ENCODE measurements at places on chromosomes 12 and 14. TPM values are rescaled to one million over a fixed set of nuclear protein-coding genes. Genes with fewer than 3 reads are reported as not detected.
A peak's percentile ranks its signal among the peaks of the same experiment; 100 is the strongest.

- DNase-seq, result no peak
Measured at GRCh38 chr14:101705733-101706508, 55.6 kb upstream of the PPP2R5C start.

SYCP3 gene
- total RNA-seq, result not detected

ALKBH1 gene
- 13.3 TPM for total RNA-seq

GRCh38 chr12:6635856-6636531, at the start of gene LPAR5:
LPAR5 (minus strand) TSS chr12:6635959; CDS start chr12:6621248, 14,711 bp downstream.
- DNase-seq, result no peak

PTHLH gene
- total RNA-seq, result 5.0 TPM

- DNase-seq, result no peak
Measured at GRCh38 chr12:66617991-66618390, 60.9 kb downstream of the GRIP1 start.

TAS2R43 gene
- total RNA-seq, result not detected

- no peak for DNase-seq
Measured at GRCh38 chr14:64235652-64236640, 58.2 kb downstream of the ESR2 start.

MYH7 gene
- not detected for total RNA-seq

- DNase-seq, result no peak
Measured at GRCh38 chr12:9922429-9922828, 9.7 kb downstream of the CLEC2A start.

BHLHE41 gene
- 2.7 TPM for total RNA-seq

DNA sequence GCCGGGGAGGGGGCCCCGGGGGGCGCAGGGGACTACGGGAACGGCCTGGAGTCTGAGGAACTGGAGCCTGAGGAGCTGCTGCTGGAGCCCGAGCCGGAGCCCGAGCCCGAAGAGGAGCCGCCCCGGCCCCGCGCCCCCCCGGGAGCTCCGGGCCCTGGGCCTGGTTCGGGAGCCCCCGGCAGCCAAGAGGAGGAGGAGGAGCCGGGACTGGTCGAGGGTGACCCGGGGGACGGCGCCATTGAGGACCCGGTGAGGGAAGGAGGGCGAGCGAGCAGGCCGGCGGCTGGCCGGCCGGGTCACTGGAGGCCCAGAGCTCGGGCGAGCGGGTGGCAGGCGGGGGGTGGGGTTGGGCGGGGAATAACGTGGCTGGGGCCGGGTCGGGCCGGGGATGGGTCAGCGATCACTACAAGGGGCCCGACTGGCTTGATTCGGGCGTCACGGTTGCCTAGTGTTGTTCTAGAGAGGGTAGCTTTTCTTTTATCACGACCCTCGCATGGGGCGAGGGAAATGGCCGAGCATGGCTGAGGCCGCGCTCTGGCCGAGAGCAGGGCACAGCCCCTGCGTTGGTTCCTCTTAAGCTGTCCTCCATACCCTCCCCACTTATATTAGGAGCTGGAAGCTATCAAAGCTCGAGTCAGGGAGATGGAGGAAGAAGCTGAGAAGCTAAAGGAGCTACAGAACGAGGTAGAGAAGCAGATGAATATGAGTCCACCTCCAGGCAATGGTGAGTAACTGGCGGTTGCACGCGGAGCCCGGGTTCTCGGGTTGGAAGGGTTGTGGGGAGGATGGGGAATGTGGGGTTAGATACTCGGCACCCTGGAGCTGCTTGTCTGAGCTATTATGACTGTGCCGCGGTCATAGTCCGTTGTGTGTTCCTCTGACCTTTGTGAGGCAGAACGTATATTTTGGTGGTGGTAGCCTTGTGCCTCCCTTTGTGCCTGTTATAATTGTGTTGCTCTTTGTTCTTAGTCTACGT, 603 bp downstream of the PABPN1 start:
- no peak for DNase-seq

- DNase-seq, result no peak
Measured at GRCh38 chr14:22836301-22837113, at the start of gene MMP14. MMP14 (plus strand) TSS chr14:22836585; CDS start chr14:22836818, 233 bp downstream.

DNA sequence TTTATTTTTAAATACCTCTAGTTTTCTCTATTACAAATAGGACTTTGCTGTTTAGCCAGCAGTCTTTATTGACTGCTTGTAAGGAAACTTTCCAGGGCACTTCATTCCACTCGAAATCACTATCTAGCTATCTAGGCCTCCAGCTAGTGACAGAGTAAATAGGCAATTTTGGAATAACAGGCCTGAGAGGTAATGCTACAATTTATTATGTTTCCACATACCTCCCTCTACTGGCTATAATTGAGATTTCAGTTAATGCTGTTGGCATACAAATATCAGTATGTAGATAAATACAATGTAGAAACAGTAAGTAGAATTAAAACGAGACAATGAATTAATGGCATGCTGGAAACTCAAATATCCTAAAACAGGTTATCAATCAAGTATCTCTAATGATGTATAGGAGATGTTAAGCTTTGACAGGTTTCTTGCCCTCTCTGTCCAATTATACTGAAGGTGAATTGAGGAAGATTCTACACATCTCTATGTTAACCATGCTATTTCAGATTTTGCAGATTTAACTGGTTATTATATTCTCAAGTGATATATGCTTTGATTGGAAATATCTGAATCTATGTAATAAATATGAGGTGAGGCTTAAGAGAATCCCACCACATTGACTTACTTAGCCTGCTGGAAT, 7.2 kb downstream of the DTD2 start:
- DNase-seq, result peak; percentile 18

- DNase-seq, result no peak
Measured at GRCh38 chr12:121926874-121927706, 8.7 kb downstream of the CFAP251 start.

DNA sequence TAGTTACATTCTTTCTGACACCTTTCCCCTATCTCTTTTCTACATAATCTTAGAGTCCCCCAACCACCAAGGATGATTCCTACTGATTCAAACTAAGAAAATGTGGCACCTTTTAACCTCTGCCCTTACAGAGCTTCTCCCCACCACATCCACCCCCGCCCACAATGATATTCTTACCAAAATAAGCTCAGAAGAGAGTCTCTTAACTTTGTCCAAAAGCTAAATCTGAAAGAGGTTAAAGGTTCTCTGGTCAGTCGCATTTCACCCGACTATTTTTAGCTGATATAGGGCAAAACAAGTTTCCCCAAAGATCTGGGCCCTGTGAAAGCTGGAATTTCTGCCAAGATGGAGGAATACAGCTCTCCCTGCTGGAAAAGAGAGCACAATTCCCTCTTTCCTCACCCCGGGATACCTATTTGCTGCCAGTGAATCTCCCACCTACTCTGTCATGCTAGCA, 128.6 kb downstream of the ZFP36L1 start:
- no peak for DNase-seq

GRCh38 chr12:15443050-15443449, 120.7 kb downstream of the PTPRO start:
- no peak for DNase-seq

DNA sequence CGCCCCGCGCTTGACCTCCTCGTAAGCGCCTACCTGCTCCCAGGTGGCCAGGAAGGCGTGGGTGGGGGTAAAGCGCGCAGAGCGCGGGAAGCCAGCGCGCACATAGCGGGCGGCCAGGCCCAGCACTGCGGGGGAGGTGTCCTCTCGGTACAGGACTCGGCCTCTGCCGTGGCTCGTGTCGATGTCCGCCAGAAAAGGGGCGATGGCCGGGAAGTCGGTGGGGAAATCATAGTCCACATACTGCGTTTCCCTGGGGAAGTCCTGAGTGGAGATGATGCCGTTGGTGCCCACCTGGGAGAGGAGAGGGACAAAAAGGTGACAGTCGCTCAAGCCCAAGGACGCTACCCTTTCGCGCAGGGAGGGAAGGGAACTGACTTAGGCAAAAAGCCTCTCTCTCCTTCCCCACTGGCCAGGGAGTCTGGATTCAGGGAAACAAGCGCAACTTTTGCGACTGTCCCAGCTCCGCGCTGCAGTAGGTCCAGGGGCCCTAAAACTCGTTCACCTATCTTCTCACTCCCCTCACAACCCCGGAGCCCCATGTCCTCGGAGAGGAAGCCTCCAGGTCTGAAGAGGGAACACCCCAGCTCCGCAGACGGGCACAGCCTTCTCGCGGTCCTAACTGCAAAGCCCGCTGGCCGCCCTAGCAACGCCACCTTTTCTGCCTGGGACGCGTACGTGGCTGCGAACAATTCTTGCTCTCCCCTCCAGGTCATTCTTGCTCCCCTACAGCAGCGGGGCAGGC, 815 bp downstream of the NID2 start:
- no peak for DNase-seq

DNA sequence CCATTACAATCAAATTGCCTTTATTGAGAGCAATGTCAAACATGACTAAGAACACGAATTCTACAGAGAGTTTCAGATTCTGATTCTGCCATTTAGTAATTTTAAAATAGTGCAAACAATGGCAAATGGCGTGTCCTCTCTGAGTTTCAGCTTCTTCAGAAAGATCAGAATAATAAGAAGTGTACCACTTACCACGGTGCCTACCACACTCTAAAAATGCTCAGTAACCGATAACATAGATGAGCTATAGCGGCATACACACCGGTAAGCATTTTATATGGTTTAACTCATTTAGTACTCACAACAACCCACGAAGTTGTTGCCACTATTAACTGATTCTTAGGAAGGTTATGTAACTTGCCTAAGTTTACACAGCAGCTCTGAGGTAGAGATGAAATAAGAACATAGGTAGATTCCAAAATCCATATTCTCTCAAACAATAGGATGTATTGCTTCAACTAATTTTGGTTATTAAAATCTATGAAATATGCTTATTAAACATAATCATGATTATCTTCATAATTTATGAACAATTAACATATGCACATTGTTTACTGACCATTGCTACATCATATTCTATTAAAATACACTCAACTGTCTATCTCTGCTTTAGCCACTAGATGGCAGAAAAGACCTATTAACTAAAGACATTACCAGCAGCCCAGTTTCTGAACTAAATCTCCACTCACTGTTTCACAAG, 38.3 kb downstream of the SLC6A15 start:
- DNase-seq, result peak; percentile 37

FAM90A1 gene
- not detected for total RNA-seq

GRCh38 chr14:94691660-94692034, 78.3 kb downstream of the GSC start:
- DNase-seq, result no peak

DNA sequence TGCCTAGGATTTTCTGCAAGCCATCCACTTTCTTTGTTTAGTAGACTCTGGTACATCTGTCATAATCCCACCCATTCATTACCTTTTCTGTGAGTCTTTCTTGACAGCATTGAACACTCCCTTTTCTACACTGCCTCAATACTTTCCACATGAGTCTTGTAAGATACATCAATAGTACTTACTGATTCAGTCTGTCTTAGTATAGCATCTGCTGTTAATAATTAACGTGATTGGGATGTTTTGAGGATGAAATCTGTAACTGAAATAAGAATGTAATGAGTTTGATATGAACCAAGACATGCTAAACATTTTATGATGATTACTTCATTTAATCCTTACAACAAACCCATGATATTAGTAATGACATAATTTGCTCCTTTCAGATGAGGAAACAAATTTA, 196.2 kb upstream of the FOXG1 start:
- DNase-seq, result no peak

- no peak for DNase-seq
Measured at GRCh38 chr12:124428136-124428791, 133.4 kb downstream of the RFLNA start.

DNA sequence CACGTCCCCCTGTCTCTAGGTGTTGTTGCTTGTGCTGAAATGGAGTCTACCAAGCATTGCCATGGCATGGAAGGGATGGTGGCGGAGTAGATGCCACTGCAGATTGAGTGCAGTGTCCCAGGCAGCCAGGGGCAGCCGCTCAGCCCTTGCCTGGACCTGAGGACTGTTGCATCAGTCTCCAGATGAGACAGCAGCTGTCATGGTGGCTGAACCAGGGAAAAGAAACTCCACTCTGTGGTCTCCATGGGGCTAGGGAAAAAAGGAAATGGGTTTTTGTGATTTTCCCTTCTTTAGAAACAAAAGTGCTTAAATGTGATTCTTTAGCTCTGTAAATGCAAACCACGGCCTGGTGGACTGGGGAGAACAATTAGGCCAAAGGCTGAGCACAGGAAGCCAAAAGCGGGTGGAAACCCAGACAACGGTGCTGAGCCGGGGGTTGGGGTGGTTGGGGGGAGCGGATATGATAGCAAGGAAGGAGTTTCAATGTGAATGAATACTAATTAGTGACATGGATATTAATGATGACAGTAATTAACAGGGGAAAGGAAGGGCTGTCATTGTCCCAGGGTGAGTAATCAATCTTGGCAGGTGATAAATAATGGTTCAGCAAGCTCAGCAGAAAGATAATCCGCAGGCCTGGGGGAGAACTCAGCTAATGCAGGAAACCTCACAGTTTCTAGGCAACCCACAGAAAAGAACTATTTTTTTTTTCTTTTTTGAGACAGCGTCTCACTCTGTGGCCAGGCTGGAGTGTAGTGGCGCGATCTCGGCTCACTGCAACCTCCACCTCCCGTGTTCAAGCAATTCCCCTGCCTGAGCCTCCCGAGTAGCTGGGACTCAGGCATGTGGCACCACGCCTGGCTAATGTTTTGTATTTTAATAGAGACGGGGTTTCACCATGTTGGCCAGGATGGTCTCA, 442.6 kb downstream of the DPF3 start:
- no peak for DNase-seq

- no peak for DNase-seq
Measured at GRCh38 chr14:103332143-103332919, 1.7 kb upstream of the EIF5 start.

GRCh38 chr12:24561882-24562770, 386.8 kb downstream of the BCAT1 start:
- no peak for DNase-seq

- peak; percentile 57 for DNase-seq
Measured at GRCh38 chr12:113040722-113041171, 15.8 kb upstream of the DTX1 start.

CLEC4C gene
- total RNA-seq, result not detected

DNA sequence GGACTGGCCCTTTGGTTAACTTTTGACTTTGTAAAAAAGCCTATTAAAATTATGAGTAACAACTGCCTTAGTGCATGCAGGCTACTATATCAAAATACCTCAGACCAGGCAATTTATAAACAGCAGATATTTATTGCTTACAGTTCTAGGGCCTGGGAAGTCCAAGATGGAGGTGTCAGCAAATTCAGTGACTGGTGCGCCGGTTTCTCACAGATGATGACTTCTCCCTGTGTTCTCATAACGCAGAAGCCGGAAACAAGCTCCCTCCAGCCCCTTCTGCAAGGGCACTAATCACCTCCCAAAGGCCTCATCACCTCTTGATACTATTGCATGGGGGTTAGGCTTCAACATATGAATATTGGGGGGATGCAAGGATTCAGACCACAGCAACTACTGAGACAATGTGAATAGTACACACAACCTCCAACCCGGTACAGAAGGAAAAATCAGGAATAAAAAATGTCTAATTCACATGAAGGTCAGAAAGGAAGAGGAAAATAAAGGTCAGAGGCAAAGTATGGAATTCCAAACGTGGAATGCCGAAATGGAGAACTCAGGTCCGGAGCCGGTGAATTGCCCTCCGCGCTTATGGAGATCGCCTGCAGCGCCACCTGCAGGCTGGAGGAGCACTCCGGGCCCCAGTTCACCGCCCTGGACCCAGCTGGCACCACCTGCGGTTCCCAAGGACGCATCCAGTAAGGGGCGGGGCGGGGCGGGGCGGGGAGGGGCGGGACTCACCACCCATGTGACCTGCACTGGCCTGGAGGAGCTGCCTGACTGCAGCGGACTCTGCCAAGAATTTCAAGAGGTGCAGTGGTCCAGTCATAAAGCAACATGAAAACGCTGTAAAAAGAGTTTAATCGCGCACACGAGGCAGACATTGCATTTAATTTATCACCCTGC, 203.4 kb downstream of the KIF26A start:
- peak; percentile 1 for DNase-seq

AQP5 gene
- total RNA-seq, result not detected

- no peak for DNase-seq
Measured at GRCh38 chr14:101007004-101007614, 103.6 kb upstream of the RTL1 start.
